RPMI7951 (cell line): ENCODE measurements at places on chromosomes 11 and 22.

DNA sequence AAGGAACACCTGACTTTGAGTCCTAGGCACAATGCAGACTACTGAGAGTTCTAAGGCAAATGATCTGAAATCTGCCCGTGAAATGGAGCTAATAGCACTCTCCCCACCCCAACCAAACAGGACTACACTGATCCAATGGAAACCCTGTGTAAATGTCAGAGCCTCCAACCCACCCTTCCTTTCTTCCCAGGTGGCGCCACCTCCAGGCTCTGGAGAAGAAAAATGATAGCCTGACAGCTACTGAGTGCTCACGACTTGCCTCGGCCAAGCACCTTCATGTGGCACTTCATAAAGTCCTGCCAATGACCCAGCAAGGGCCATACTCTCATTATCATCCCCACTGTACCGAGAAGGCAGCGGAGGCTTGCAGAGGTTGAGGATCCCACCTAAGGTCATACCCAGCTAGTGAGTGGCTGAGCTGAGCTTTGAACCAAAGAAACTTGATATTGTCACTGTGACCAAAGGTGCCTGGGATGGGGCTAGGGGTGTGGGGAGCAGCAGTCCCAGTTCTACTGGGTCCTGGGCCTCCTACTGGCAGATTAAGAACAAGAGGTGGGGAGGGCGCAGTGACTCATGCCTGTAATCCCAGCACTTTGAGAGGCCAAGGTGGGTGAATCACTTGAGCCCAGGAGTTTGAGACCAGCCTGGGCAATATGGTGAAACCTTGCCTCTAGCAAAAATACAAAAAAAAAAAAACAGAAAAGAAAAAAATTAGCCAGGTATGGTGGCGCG, 20.5 kb downstream of the TST start:
- DNase-seq: peak; percentile 38

DNA sequence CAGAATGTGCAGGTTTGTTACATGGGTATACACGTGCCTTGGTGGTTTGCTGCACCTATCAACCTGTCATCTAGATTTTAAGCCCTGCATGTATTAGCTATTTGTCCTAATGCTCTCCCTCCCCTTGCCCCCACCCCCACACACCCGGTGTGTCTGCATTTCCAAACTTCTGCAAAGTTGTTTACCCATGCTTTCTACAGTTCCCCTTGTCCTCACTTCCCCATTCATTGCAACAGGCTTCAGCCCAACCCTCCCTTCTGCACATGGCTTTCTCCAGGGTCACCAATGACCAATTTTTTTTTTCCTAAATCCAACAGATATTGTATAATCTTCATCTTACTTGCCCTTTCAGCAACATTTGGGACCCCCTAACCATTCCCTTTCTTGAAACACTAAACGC, 32.0 kb upstream of the NUP50 start:
- DNase-seq: no peak

GRCh38 chr11:77138106-77138649, 10.1 kb downstream of the MYO7A start:
- no peak for DNase-seq

DNA sequence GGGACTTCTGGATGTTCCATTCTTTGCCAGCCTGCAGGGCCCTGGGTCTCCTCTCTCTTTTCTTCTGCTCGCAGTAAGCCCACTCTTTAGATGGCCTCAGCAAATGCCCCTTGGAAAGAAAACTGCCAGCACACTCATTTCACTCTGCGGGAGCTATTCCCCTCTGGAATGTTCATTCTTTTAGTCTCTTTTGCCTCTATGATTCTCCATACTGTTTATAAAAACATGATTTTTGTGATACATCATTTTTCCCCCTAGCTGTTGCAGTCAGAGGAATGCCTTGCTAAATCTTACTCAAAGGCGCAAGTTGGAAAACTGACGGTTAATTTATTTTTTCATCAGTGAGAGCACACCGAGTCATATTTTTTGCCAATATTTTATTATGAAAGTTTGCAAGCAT, 184.9 kb downstream of the SNX19 start:
- no peak for DNase-seq

DNA sequence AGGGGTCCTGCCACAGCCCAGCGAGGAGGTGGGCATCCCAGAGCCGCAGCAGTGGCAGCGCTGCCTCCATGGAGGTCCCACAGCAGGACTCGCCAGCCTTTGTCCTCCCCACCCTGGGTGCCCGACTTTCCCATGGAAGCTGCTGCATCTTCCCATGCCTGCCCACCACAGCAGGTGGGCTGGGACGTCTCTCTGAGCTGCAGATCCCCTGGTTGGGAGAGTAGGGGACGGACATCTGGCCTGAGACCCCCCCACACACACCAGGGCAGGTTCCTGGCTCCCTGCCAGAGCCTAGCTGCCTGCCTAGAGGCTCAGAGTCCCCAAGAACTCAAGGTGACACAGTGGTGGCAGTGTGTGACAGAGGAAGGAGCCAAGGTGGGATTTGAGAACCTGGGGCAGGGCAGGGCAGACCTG, 21.5 kb upstream of the PRR5 start:
- DNase-seq: no peak

DNA sequence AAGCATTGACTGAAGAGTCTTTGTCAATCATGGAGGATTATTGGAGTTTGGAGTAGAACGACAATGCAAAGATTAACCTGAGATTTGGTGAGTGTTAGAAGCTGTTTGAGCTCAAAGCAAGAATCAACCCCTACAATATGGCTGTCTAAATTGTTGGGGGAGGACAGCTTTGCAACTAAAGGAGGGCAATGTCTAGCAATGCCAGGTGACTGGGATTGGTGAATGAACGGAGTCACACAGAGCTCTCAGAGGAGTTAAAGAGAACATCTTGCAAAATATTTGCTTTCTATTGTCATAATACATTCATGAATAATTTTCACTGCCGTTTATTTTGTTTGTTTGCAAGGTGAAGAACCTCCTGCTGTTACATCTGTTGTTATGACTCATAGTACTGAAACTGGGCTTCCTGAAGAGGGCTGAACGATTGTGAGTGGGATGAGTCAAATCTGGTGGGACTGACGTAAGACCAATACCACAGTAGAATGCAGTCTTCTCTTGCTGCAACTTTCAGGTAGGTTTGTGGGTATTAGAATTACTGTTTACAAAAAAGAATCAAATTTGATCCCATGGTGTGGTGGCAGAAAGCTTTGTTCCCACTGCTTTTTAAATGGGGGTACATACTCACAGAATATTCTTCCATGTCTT, 281.9 kb downstream of the CADM1 start:
- peak; percentile 80 for DNase-seq

GRCh38 chr22:36330655-36331305, 57.0 kb downstream of the MYH9 start:
- DNase-seq: peak; percentile 94

DNA sequence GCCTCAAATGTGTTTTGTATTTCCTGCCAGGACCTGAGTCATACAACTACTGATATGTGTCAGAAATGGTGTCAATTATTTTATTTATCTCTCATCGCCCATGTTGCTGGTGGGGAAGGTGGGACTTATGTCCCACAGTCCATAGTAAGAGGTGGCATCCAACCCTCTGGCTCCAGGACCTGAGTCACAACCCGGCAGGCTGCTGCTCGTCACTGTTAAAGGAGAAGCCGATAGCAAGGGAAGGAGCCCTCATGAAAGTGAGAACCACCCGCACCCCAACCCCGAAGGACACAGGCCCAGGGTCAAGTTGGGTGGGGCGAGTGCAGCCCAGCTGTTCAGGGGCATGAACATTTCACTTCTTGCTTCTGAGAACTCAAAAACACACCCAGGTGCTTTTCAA, 33.1 kb upstream of the TP53I11 start:
- no peak for DNase-seq

GRCh38 chr22:28239941-28240340, 320.9 kb upstream of the PITPNB start:
- no peak for DNase-seq

GRCh38 chr22:46209262-46209661, 40.8 kb downstream of the CDPF1 start:
- no peak for DNase-seq

GRCh38 chr11:82842019-82842418, 58.2 kb downstream of the PRCP start:
- peak; percentile 19 for DNase-seq

- DNase-seq: peak; percentile 17
Measured at GRCh38 chr11:22920939-22921565, 60.8 kb upstream of the CCDC179 start.

- DNase-seq: no peak
Measured at GRCh38 chr22:47381240-47381639, 618.8 kb downstream of the TBC1D22A start.

DNA sequence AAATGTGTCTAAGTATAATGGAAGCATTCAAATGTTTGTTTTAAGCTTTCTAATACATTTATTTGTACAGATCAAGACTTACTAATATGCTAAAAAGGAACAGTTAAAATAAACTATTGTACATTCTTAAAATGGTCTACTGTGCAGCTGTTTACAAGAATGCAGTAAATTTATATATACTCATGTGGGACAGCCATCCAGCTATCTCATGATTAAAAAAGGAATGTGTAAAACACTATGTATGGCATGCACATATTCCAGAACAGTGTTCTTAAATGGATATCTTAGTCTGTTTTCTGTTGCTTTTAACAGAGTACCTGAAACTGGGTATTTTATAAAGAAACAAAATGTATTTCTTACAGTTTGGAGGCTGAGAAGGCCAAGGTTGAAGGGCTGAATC, 30.2 kb upstream of the CSTF3 start:
- DNase-seq: no peak

DNA sequence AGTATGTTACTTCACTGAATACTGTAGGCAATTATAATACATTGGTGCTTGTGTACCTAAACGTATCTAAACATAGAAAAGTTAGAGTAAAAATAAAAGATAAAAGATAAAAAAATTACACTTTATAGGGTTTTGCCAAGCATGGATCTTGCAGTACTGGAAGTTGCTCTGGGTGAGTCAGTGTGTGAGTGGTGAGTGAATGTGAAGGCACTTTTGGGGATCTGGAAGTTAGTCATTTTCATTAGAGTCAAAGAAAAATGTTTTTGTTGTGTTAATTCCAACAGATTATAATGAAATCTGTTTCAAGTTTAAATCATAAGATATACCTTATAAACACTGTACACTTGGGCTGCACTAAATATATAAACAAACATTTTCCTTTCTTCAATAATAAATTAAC, 3.3 kb downstream of the SLC22A25 start:
- no peak for DNase-seq

GRCh38 chr11:94424662-94425061, 23.4 kb upstream of the GPR83 start:
- DNase-seq: no peak

DNA sequence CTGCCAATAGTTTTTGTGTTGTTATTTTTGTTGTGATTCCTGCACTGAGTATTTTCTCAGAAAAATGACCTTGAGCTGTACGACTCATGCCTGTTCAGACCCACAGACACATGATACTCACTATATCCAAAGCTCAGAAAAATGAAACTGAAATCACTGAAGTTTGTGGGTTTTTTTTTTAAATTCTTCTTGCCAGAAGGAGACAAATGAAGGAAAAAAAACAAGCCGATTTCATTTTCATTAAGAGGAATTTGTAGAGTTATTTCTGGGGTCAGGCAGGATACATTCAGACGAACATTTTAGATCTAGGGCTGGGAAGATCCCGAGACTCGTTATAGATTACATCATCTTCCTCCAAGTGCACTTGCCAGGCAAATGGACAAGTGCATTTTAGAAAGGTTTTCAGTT, 60.4 kb downstream of the BMAL1 start:
- peak; percentile 63 for DNase-seq

GRCh38 chr11:125451400-125452124, 44.5 kb downstream of the FEZ1 start:
- DNase-seq: peak; percentile 51

- DNase-seq: peak; percentile 87
Measured at GRCh38 chr11:2912498-2912897, 16.7 kb downstream of the PHLDA2 start.

DNA sequence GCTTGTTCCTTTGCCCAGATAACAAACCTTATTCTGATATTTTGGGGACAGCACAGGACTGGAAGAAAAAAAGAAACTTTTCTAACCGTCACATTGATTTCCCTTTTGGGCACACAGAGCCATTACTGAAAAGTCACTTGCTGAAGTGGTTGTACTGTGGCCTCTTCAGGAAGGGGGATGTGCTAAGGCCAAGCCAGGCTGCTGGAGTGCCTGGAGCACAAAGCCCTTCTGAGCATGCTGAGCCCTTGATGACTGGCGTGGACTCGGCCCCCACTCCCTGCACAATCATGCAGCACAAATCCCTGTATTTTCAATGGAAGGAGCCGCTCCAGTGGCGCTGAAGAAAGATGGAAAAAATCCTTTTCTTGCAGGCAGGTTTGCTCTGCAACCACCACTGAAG, 164.2 kb downstream of the NTM start:
- no peak for DNase-seq

DNA sequence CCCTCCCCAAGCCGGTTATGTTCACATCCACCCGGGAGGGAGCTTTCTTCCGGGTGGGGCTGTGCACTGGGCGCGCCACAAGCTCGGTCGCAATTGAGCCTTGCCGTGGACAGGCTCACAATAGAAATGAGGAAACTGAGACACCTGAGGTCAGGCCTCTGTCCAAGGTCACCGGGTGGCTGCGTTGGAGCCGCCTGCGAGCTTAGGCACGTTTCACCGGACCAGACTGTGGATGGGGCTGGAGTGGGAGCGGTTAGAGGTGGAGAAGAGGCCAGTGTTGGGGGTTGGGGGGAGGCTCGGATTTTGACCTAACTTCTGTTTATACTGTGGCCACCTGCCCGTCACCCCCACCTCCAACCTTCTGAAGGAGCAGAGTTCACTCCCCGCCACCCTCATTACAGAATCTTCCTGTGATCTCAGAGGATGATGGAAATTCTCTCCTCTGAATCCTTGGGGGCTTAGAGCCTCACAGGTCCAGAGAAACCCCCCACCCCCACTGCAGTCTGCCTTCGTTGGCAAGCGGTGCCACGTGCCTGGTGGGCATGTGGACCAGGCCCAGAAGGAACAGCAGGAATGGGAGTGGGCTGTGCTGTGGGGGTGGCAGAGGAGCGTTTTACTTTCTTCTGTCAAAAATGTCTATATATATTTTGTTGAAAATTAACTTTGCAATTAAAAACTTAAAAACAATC, 631 bp upstream of the NPTXR start:
- DNase-seq: no peak

DNA sequence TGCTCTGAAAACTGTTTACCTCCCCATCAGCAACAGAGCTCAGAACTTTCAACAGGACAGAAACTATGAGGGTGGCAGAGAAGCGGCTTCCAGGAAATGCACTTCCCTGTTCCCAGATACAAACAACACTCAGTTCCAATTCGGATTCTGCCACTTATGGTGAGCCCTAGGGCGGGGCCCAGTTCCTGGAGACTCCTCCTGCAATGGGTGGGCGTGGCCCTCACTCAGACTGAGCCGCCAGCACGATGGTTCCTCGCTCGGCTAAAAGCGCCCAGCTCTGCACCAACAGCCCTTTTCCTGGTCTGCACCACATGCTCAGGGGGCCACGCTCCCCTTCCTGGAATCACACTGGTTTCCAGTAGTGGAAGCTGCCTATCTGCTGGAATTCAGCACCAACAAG, 314.1 kb downstream of the CTTN start:
- no peak for DNase-seq

GRCh38 chr11:32305460-32305859, 129.9 kb downstream of the WT1 start:
- DNase-seq: no peak
